Left cardiac atrium (tissue), 4 donors: ENCODE measurements at places on chromosomes 2 and 18. TPM values are rescaled to one million over a fixed set of nuclear protein-coding genes. Genes with fewer than 3 reads are reported as not detected.

Gene CYTIP
- 5.1 TPM for total RNA-seq

GRCh38 chr2:128004509-128004908 lies 23.4 kb downstream of the SAP130 start:
- DNase-seq: no peak

DNA sequence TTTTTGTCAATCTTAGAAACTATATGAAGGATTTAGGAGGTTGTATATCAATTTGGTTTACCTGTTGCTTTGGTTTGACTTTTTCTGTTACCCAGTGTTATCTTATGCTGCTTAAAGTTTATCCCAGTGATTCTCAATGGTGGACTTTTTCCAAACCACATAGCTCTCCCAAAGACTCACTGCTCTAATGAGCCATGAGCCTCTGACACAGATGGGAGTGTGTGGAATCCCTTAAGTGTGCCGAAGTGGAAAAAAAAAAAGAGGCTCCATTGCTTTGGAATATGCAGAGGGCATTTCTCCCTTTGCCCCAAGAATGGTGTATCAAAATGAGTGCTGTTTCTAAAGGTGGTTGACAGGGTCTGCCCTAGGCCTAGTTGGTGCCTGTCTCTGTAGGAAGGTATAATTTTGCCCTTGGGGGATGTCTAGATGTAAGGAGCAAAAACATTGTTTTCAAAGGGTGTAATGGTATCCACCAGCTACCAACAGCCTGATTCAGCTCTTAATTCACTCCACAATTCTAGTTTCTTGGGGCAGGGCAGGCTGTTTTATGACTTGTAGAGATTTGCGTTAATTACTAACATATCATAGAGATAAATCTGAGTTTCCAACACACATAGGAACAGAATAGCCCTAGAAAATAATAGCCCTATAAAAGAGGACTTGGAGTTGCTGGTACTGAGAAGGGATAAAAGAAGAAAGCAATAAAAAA lies 64.3 kb upstream of the CYP26B1 start:
- DNase-seq: no peak

GRCh38 chr2:182608181-182608845 lies 107.7 kb upstream of the DNAJC10 start:
- no peak for DNase-seq

GRCh38 chr2:239537633-239538356 lies 137.0 kb upstream of the HDAC4 start:
- no peak for DNase-seq

- no peak for DNase-seq
These were observed 223.5 kb downstream of the NDUFA10 start for GRCh38 chr2:239801404-239802184.

Gene ECEL1
- total RNA-seq: 0.47 TPM

Gene TGOLN2
- 71.1 TPM for total RNA-seq

Gene PSMA8
- not detected for total RNA-seq

Gene ANKRD30BL
- not detected for total RNA-seq

GRCh38 chr2:132497591-132497990 lies 81.0 kb downstream of the GPR39 start:
- DNase-seq: no peak

Gene HOXD4
- 0.53 TPM for total RNA-seq

Gene CNOT11
- total RNA-seq: 34.0 TPM
